Tibial artery (tissue), 4 donors: ENCODE measurements at places on chromosomes 7 and 10.

DNA sequence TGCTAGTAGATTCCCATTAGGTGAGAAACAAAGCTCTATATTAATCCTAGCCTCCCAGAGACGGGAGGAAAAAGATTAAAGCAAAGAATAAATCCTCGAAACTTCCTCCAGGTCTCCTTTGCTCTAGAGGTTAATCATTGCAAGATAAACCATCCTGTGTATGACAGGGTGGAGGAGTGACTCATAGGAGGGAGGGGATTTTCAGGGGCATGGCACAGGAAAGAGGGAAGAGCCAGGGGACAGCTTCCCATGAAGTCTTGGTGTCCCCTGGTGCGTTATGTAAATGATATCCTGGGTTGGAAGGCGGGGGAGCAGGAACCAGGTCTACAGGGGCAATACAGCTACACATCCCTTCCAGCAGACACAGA lies 780 bp downstream of the CYP3A5 start:
- no peak for DNase-seq

- DNase-seq, result no peak
Observed at GRCh38 chr7:120949998-120950538, 509 bp upstream of the ING3 start.

GRCh38 chr7:41491308-41491707 lies 211.6 kb downstream of the INHBA start:
- no peak for DNase-seq

DNA sequence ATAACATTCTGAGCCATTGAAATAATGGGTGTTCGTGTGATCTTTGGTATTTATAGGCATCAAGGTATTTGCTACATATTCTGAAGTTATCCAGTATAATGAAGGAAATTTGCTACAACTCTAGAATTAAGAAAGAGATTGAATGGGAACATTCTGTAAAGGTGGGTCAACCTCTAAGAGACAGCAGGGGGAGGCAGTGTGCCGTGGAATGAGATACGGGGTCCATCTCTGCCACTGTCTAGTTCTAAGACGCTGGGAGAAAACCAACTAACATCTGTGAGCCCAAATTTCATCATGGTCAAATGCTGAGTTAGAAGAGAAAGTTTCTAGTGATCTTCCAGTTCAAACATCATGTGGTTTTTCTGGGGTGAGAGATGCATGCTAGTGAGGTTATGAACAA lies 368.9 kb downstream of the SORCS1 start:
- DNase-seq, result peak; percentile 25

GRCh38 chr10:126634911-126635310 lies 35.6 kb downstream of the C10orf90 start:
- no peak for DNase-seq

DNA sequence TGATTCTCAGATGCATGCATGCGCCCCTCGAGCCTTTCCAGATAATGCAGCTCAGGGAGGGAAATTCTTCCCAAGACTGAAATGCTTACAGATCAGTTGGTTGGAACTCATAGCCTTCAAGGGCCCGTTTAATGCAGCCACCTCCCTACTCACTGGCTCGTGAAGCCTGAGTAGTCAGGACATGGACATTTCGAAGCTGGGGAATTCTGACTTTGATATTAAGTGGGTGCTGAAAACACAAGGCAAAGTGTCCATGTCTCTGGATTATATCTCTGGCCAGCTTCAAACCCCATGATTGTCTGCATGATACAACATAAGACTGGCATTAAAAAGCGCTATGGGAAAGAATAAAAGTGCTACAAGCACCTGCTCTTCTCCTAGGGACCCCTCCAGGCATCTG lies 207.5 kb downstream of the HERPUD2 start:
- DNase-seq, result no peak

GRCh38 chr10:9342885-9343570 lies 1288.5 kb downstream of the GATA3 start:
- no peak for DNase-seq

DNA sequence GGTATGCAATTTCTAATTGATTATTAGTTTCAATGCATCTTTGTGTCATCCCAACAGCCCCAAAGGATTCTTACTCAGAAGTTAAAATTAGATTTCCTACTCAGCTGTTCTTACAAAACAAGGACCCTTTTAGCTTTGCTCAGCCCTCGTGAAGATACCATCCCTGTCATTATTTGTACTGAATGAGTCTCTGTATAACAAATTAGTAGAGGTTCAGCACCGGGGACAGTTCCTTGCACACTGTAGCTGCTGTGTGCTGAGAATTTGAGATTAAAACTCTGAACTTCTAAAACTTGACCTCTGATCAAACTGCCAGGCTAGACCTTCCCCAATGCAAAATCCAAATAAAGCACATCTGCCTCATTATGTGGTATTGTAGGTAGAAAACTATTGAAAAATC lies 299.1 kb downstream of the LHFPL3 start:
- DNase-seq, result no peak

DNA sequence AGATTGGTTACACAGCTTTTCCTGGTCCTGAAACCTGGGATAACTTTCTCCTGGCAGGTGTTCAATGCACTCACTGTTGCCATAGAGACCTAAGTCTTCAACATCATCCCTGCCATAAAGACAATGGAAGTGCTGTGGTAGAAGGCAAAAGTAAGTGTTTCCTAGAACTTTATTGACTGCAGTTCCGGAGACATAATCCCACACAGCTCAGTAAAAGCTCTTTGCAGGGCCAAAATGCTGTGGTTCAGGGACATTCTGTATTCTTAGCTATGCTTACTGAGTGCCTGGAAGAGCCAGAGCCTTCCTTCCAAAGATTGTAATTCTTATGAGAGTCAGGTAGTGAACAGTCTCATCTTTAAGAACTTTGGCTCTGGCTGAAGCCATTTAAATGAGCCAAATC lies 5.3 kb downstream of the WIPF3 start:
- no peak for DNase-seq

GRCh38 chr10:132946806-132947546 lies 4.6 kb upstream of the CFAP46 start:
- DNase-seq, result no peak

DNA sequence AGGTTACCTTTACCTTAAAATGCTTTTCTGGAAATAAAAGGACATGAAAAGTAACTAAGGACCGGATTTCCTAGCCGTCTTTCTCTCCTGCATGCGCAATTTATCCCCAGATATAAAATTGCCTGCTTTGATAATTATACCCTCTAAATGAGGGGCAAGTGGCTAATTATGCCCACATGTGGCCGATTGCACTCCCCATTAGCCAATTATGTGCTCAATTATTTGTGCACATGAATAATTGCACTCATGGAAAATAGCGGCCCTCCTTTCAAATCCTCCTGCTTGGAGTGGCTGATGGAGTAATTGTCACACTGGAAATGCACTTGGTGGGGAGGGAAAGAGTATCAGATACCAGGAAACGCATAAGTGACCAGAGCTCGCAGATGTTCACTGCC lies 66.4 kb upstream of the ATRNL1 start:
- DNase-seq, result no peak

DNA sequence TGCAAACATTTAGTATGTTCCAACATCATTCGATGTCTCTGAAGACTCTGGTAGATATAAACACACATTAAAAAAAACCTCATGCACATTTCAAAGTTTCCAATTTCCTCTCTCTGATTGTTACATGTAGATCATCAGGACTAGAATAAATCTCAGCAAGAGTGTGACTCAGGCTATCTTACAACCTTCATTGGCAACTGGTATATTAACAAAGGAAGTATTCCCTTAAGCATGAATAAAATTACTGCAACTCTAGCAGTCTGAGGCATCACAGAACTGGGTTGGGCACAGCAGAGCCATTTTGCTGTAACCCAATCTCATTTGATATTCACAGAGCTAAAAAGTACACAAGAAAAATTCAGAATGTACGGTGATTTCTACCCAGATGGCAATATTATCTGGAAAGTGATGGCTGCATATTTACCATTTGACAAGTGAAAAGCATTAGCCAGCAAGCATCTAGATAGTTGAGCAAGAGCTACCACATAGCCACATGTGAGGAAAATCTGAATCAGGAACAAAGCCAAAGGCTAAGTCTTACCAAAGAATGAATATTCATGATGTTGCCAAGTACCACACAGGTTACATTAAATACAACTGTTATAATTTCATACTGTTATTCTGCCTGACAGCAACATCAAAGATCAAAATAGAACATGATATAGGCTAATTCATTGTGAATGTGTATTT lies 232.2 kb downstream of the CRPPA start:
- no peak for DNase-seq

DNA sequence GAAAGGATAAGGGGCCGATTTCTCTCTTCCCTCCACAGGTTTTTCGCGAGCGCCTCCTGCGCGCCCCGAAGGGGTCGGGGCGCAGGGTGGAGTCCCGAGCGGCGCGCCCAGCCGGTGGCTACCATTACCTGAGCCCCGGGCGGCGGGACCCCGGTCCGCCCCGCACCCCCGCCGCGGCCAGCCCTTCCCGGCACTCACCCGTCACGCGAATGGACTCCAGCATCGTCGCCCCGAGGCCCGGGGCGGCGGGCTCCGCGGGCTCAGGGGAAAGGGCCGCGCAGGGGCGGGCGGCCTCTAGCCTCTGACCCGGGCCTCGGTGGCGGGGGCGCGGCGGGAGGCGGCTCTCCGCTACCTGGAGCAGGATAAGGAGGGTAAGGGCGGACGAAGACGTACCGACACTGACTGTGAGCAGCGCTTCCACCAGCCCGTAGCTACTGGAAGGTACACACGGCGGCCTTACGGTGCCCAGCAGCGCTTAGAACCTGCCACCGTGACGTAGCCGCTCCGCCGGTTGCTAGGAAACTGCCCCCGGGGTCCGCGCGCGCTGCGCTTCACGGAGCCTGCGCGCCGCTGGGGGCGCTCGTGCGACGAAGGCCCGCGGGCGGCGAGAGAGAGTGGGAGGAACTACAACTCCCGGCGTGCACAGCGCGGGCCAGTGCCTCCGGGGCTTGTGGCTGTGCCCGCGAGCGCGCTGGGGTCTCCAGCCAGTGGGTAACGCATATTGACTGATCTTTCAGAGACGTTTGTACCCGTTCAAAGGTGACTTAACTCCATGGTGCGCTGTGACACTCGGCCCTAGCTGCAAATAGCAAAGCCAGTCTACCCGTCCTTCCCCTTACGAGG lies 22.7 kb upstream of the ANLN start:
- peak; percentile 73 for DNase-seq

GRCh38 chr7:43621729-43622448 lies 39.0 kb downstream of the STK17A start:
- no peak for DNase-seq

GRCh38 chr7:66847879-66848790 lies 72.9 kb upstream of the TMEM248 start:
- no peak for DNase-seq

DNA sequence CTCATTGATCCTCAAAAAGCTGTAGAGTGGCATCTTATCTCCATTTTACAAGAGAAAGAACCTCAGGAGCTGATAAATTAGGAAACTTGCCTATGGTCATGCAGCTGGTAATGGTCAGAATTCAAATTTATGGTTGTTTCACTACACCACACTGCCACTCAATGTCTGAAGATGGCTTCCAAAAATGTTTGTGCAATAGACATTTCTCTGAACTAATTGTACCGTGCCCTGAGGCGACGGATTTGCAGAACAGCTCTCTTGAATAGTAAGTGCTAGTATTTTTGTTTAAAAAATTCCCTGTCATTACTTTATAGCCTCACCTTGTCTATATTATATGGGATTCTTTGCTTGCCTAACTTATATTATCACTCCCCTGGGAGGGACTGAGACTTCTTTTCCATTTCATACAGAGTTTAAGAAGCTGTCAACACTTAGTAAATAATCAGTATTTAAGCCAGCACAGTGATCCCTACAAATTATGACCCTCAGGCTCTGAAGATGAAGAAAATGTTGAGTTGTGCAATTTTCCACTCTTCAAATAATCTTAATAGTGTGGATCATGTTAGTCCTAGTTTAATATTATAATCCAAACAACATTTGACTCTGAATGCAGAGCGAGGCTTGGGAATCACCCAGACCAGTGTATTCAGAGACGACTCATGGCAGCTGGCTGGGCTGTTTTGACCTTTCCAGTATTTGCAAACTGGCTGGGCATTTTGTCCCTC lies 346.6 kb downstream of the PTEN start:
- peak; percentile 48 for DNase-seq

DNA sequence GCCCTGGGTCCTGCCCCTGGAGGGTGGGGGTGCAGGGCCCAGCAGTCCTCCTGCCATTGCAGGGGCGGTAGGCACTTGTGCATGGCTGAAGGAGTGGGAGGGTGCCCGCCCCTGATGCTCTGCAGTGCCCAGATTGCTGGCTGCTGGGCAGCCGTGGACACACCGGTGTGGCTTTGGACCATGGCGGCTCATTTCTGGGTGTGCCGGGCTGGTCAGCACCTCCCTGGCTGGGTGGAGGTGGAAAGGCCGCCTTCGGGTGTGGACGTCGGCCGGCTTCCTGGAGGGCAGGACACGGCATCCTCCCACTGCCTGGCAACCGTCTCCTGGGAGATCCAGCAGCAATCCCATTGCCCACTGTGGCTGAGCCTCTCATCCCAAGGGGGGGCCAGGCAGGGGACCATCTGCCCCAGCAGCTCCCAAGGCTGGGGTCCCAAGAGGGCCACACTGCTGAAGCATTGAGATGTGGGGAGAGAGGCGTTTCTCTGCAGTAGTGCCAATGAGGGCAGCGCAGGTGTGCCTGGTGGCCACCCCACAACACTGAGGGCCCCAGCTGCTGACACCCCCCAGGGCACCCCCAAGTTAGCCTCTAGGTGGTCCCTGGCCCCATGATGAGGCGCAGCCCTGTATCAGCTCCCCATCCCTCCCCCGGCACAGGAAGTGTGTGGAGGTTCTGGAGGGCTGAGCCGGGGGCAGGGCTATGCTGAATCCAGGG lies 12.9 kb downstream of the TTYH3 start:
- DNase-seq, result no peak

DNA sequence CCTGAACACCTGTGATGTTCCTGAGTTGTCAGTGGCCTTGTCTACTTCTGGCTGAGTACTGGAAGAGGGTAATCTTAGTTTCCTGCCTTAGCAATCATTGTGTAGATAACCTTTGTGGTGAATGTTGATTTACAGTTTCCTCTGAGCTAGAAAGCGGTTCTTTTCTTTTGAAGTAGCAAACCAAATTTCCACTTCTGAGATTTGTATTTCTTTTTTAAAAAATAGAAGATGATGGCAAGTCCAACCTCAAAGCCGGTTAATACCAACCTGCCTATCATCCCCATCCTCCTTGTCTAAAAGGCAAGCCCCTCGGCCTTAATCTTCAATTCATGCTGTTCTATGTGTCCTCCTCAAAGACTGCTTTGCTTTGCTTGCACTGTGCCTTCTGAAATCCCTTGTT lies 12.5 kb upstream of the PALS2 start:
- no peak for DNase-seq

DNA sequence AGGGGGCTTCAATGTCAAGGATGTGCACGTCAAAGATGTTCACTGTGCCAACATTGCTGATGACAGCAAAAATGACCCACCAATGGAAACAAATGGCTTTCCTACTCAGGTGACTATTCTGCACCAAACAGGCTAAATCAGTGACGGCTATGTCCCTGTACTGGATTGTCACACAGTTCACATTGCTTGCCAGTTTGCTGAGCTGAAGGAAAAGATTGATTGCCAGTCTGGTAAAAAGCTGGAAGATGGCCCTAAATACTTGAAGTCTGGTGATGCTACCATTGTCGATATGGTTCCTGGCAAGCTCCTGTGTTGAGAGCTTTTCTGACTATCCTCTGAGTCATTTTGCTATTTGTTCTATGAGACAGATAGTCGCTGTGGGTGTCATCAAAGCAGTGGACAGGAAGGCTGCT lies 202.2 kb upstream of the ETV1 start:
- DNase-seq, result no peak
